ENCODE measurements at places on chromosomes 7 and 10.

GRCh38 chr7:63071396-63071795 is 927.3 kb upstream of the ZNF722 start:
- DNase-seq, result no peak

DNA sequence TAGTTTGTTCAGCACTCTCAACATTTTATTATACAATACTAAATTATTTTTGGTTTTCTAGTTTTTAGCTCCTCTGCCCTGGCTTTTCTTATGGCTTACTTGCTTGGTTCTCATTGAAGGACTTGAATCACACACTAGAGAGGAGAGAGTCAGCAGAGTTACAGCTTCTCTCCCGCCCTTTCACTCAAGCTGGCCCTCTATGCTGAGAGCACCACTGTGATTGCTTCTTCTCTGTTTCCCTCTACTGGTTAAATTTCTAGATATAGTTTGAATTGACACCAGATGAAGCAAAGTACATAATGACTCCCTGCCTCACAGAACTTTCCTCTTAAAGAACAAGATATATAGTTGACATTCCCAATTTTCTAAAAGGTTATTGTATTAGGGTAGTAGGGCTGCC is 767.3 kb upstream of the SORCS1 start:
- DNase-seq, result no peak

DNA sequence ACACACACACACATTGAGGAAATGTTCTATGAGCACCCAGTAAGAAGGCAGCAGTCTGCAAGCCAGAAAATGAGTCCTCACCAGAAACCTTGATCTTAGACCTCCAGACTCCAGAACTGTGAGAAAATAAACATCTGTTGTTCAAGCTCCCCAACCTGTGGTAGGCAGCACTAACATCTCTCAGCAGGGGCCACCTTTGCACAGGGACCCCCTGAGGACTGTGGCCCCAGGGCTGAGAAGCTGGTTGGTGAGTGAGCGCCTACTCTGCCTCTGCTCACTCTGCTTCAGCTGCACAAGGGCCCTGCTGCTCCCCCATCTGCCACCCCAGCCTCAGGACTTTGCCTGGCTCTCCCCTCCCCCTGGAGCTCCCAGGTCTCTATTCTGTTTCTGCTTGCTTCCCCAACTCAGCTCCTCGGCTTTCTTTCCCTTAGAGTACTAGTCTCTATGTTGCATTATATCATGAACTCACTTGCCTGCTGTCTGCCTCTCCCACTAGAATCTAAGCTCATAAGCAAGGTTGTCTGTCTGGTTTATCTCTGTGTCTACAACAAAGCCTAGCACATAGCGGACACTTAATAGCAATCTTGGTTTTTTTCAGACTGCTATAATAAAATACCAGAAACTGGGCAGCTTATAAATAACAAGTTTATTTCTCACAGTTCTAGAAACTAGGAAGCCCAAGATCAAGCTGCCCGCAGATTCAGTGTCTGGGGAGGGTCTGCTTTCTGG is 40.4 kb upstream of the PRLHR start:
- DNase-seq, result no peak

DNA sequence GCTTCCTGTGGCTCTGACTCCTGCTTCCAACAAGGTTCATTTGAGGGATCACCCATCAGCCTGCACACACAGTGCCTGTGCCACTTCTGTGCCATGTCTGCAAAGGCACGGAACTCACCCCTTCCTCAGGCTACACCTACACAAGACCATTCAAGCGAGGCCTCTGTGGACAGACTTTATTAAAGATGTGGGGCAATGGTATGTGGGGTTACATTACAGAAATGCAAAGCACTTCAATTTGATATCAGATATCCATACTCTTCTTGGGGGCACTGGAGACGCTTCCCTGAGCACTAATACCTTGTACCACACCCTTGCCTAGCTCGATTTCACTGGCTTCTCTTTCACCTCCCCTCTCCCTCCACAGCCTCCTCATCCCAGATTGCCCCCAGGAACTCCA is 84.4 kb upstream of the FGL2 start:
- no peak for DNase-seq

DNA sequence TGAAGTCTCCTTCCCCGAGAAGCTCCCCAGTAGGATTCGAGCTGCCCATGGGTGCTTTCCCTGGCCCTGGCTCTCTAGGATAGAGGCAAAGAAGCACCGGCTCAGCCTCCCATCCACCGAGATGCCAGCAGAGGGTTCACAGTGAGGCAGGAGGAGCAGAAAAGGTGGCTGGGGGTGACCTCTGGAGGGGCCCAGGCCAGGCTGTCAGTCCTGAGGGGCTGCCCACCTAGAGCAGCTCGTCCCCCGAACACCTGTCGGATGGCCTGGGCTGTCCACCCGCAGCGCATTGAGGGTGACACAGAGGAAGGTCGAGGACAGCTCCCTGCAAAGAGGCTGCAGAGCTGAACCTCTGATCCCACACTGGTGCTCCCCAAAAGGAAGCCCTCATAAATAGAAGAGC is 167.2 kb upstream of the PPP2R2D start:
- no peak for DNase-seq

DNA sequence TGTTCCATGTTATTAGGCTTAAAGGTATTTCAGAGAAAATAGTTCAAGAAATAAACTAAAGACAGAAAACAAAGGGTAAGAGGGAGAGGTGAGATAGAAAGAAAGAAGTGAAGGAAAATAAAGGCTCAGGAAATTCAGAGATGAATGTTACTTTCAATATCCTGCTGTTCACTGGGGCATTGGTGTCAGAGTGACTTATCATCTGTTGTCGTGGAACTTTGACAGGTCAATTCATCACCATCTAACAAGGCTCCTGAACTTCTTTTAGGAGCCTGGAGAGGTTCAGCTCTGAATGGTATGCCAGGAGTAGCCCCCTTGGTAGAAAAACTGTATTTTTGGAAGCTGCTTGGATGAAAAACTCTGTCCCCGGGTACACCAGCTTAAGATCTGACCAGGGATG is 100.1 kb downstream of the KLF6 start:
- DNase-seq, result no peak

- DNase-seq, result no peak
Observed at GRCh38 chr10:121926671-121927317, 1.0 kb downstream of the ATE1 start.

DNA sequence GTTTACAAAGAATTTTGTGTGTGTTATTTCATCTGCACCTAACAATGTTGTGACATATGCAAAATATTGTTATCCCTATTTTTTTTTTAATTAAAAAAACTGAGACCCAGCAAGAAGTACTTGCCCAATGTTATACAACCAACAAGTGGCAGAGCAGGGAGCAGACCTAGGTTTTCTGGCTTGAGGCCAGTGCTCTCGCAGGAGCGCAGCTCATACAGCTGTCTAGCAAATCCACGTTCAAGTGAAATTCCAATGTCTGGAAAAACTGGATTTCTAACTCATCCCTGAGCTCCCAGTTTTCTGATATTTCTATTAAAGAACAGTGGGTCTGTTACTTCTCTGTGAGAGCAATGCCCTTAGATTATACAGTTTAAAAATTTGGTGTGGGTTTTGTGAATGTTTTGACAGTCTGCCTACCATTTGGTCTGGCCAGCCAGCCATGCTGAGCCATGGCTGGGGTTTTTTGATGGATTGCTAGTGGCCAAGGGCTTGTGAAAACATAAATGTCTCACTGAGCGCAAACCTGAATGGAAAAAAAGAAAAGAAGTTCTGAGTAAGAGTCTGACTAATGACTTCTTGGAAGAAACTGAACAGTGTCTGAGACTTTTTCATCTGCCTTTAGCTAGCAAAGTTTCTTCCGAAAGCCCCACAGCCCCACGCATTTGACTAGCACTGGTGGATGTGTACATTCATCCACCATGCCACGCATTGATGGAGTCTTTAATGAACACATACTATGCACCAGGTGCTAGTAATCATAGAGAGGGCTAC is 15.4 kb upstream of the PRF1 start:
- DNase-seq, result no peak

DNA sequence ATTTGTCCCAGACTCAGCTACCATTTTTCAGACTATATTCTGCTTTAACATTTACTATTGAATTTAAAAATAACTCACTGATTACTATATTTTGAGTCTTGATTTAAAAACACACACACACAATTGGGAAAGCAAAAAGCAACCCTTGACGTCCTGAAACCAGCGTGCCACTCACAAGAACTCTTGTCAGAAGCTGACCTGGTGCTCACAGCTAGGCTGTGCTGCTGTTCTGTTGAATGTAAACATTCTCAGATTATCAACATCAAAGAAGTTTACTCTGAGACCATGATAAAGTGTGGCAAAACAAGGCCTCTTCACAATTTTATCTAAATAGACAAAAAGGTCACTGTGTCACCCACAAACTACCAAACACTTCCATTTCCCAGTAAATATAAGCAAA is 62.6 kb upstream of the CACNA2D1 start:
- DNase-seq, result no peak

DNA sequence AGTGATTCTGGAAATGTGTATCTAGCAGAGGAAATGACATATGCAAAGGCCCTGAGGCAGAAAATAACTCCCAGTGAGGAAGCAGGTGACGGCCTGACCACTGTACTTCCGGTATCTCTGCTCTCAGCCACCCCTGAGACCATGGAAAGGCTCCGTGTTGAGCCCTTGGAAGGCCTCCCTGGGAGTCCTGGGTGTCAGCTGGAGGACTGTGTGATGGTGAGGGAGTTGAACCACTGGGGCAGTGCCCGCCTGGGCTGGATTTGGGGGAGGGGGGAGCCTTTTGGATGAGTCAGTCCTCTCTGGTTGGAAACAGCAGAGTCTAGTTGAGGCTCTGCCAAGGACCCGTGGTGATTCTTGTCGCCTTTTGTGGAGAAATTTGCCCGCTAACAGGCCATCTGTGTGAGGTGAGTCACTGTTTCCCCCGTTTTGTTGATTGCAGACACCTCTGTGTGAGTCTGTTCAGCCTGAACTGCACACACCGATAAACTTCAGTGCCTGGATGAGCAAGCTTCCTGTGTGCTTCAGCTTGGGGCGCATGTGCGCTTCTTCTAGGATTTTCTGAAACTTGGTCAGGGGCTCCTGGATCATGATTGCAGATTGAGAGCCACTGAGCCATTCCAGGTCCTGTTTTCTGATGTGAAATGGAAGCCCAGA is 98.6 kb downstream of the GRK5 start:
- peak; percentile 70 for DNase-seq

DNA sequence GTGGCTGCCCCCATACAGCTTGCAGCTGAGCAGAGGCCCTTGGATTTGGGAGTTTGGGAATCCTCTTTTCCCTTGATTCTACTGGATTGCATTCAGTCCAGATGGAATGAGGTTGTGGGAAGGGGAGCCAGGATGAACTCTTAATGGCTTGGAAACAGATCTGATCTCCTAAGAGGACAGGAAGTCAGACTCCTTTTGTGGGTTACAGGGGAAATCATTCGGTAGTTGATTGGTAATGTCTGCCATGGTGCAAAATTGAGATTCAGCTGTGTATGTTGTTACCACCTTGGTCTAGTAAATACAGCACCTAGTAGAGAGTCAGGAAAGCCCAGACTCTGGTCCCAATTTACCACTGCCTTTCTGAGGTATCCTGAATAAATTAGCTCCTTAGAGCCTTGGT is 144.2 kb upstream of the TNRC18 start:
- DNase-seq, result no peak

DNA sequence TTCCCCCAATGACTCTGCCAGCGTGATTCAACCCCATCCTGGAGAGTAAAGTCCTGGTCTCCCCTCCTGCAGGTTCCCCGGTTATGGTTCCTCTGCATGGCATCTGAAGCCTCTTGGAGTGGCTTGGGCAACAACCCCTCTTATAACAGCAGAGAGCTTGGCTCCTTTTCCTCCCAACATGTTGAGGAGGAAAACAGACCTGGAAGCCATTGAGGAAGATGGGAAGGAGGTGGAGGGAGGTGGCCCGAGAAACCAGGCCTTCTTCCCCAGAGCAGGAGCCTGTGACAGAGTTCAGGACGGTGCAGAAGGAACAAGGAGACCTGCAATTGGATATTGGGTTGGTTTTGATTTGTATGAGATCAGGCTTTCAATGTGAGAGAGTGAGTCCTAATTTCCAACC is 184.0 kb upstream of the ADCY1 start:
- DNase-seq, result no peak

DNA sequence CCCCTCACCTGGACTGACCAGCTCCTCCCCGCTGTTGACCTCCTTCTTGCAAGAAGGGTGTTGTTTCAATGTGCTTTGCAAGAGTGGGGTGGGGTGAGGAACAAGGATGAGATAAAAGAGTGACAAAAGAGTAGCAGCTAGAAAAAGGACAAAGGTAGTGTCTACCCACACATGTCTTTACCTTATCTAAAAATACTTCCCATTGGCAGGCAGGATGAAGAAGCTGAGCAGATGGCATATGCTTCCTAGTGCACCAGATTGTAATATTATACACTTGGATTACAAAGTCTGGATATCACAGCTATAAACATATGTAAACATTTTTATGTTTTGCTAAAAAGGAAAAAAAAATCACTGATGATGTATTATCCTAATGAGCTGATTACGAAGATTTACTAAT is 34.5 kb downstream of the CHN2 start:
- DNase-seq, result no peak

DNA sequence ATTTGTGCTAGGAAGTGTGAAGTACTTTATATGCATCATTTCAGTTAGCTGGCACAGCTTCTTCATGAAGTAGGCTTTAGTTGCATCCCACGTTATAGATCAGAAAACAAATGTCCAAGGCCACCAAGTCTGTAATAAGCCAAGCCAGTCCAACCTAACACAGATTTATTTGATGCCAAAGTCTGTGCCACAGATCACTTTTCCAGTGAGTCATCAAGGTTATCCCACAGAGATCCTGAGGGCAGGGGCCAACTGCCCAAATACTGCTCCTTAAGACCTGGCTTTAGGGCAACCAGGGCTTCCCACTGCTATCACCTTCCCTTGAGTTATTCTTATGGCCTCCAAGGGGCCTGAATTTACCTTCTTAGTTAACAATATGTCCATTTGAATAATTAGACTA is 1340.4 kb downstream of the XPNPEP1 start:
- DNase-seq, result no peak

GRCh38 chr10:11144626-11145494 is 127.2 kb downstream of the CELF2 start:
- DNase-seq, result no peak

DNA sequence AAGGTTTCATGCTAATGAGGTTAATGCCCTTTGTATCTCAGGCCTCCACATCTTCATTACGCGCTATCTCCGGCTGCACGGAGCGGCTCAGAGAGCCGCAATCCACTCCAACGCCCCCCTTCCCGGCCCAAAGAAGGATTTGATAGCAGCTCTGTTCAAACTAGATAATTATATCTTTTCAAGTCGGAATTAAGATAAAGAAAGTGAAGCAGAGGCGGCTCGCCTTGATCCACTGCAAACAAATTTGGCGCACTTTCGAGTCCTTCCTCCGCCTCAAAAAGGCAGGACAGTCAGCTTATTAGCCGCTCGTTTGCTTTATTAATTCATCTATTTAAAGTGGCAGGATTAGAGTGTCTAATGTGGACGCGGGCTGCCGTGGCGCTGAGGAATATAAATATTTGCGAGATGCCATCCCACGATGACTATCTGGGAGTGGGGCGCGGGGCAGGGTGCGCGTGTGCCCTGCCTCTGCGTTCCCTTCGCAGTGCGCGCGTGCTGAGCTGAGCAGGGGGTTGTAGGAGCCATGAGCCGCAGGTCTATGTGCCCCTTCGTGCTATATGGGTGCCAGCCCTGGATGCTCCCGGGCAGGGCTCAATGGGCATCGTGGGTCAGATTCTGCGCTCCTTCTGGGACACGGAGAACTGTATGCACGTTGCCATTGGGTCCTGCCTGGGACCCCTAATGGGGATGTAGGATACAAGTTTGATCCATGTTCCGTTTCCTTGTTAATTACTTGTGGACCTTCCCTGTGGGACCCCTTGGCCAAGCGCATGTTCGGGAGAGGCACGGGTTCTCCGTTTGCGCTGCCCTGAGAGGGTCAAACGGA is 9.0 kb downstream of the EMX2 start:
- DNase-seq, result no peak

GRCh38 chr10:48480397-48481374 is 124.2 kb downstream of the ARHGAP22 start:
- DNase-seq, result no peak
